ENCODE measurements at places on chromosomes 4 and X.

GRCh38 chrX:112053169-112053568, 29.4 kb downstream of the TRPC5 start:
- no peak for DNase-seq

DNA sequence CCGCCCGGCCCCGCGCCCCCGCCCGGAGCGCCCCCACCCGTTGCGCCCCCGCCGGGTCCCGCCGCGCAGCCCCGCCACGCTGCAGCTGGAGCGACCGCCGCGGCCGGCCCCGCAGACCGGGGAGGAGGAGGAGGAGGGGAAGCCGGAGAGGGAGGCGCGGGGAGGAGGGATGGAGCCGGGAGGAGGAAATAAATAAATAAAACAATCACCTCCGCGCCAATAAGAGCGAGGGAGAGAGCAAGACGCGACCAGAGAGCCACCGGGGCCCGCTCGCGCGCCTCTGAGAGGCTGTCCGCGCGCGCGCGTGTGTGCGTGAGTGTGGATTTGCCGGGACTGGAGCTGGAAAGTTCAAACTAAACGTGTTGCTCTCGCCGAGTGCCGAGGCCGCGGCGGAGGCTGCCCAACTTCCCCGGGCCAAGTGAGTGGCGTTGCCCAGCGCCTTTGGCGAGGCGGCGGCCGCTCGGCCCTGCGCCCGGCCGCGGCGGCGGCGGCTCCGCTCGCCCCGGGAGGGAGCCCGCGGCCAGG, 2184.4 kb upstream of the TENM3 start:
- DNase-seq = peak; percentile 69

DNA sequence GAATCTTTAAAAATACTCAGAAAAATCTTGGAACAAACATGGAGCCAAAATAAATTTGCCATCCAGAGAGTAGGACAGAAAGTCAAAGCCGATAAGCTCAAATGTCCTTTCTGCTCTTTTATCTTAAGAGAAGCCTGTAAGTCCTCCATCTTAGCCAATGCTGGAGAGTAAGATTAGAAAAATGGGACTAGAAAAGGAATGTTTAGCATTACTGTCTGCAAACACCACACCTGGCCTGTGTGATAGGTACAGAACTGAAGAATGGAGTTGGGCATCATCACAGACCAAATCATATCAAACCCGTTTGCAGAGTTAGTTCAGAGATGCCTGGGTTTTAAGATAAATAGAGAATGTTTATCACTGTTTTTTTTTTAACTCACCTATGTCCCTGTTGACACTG, 10.5 kb upstream of the SLC39A8 start:
- DNase-seq = no peak

DNA sequence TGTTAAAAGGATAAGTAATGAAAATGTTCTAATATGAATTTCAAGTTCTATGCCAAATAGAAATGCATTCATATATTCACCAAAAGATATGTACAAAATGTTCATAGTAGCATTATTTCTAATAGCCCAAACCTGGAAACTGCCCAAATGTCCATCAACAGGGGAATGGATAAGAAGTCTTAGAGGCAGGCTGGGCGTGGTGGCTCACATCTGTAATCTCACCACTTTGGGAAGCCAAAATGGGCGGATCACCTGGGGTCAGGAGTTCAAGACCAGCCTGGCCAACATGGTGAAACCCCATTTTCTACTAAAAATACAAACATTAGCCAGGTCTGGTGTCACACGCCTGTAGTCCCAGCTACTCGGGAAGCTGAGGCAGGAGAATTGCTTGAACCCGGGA, 2.3 kb upstream of the HPRT1 start:
- no peak for DNase-seq

DNA sequence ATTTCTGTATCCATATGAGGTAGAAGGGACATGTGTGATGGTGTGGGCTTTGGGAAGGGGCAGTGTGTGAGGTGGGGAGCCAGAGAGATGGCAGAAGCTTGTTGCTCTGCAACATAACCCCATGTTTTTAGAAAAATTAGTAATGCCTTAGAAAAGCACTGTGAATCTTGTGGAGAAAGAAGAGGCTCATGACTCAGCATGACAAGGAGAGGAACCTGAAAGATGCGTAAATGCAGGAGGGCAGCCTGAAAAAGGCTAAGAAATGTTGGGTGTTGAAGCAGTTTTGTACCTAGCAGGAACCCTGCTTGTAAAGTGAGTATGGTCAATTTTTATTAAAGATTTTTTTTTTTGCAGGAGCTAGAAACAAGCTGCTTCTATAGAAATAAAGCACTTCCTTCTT, 59.8 kb downstream of the ARSJ start:
- DNase-seq = no peak

- no peak for DNase-seq
These were observed 1015.3 kb downstream of the ARAP2 start for GRCh38 chr4:35229021-35229420.

GRCh38 chrX:48919360-48919841, 577 bp upstream of the PIM2 start:
- DNase-seq = peak; percentile 23

DNA sequence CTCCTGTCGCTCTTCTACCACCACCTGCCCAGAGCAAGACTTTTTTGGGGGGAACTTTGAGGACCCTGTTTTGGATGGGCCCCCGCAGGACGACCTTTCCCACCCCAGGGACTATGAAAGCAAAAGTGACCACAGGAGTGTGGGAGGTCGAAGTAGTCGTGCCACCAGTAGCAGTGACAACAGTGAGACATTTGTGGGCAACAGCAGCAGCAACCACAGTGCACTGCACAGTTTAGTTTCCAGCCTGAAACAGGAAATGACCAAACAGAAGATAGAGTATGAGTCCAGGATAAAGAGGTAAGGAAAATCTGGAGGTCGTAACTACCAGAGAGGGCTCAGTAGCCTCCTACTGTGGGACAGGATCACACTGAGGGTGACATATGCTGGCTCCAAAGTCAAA, 364.5 kb downstream of the MAPK10 start:
- no peak for DNase-seq

DNA sequence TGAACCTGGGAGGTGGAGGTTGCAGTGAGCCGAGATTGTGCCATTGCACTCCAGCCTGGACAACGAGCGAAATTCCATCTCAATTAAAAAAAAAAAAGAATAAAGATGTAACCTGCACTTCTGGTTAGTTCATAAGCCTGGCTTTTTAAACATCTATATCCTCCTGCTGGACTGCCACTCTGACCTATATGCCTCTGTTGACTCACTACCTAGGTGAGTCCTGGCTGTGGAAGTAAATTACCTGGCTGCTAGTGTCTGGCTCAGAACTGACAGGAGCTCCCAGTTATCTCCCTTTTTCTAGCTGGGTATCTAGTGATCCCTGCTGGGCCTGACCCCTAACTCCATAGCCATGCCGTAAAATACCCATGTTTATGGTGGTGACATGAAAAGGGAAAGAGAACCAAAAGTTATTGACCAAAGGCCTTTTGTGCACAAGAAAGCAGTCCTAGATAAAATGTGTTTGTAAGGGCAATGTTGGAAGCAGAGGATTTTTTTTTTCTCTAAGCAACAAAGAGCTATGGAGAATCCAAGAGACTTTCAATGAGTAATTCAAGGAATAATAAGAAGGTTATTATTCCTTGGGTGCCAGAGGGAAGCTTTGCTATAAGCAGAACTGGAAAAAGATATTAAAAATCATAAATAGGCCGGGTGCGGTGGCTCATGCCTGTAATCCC, 10.4 kb upstream of the G3BP2 start:
- DNase-seq = no peak

DNA sequence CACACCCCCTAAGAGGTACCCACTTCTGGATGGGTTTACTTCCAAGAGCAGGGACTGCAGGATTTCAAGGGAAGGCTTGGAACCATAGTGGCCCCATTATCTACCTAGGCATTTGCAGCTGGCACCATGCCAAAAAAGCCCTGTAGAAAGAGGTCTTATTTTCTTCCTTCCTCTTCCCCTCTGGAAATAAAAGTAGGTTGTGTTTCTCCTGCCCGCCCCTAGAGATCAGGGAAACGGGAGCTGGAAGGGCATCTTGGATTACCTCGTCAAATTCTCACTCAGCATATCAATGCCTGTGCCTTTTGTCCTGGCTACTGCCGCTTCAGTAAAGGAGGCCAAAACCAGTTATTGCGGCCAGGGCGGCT, 1.6 kb downstream of the SCD5 start:
- DNase-seq = no peak

DNA sequence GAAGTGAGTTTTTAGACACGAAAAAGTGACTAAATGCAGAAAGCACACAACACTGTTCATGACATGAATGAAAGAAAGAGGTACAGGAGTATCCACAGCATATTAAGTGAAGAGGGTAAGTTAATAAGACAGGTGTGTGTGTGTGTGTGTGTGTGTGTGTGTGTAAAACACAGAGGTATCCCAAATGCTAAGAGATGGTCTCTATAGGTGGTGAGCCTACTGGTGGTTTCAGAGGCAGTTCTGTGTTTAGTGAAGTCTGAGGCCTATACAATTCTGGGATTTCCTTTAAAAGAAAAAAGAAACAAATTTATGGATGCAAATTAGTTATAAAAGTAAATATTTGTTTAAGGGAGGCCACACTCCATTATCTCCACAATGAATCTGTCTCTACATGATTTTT, 17.4 kb upstream of the TNIP3 start:
- DNase-seq = no peak

DNA sequence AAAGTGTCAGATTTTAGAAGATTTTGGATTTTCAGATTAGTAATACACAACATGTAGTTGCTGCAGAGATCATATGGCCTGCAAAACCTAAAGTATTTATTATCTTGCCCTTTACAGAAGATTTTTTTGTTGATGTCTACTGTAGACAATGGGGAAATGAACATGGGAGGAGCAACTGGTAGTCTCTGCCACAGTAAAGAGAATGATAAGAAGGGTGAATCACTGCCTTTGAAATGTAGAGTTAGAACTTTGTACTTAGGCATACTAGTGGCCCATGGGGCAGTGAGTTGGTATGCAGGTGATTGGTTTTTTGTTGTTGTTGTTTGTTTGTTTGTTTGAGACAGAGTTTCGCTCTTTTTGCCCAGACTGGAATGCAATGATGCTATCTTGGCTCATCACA, 50.1 kb downstream of the GAB1 start:
- no peak for DNase-seq

- DNase-seq = no peak
These were observed 7.5 kb downstream of the TLR10 start for GRCh38 chr4:38775326-38775725.

DNA sequence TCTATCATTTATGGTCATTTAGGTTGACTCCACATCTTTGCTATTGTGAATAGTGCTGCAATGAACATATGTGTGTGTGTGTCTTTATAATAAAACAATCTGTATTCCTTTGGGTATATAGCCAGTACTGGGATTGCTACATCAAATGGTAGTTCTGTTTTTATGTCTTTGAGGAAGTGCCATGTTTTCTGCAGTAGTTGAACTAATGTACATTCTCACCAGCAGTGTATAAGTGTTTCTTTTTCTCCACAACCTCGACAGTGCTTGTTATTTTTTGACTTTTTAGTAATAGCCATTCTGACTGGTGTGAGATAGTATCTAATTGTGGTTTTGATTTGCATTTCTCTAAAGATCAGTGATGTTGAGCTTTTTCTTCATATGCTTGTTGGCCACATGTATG, 80.5 kb downstream of the ARHGAP6 start:
- DNase-seq = no peak

GRCh38 chr4:183857040-183857439, 48.1 kb upstream of the STOX2 start:
- DNase-seq = no peak

DNA sequence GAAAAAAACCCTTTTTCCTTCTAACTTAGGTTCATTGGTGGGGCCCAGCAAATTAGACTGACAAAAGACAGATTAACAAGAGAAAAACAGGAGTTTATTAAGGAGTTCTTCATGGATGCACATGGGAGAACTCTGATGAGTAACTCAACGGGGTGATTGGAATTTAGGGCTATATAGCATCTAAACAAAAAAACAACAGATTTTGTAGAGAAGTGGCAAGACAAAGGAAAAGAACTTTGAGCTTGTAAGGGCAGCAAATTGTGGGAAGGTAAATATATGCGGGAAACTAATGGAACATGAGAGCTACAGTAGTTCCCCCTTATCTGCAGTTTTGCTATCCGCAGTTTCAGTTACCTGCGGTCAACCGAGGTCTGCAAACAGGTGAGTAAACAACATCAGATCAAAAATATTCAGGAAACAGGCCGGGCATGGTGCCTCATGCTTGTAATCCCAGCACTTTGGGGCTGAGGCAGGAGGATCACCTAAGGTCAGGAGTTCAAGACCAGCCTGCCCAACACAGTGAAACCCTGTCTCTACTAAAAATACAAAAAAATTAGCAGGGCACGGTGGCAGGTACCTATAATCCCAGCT, 573.6 kb downstream of the ADGRL3 start:
- no peak for DNase-seq

DNA sequence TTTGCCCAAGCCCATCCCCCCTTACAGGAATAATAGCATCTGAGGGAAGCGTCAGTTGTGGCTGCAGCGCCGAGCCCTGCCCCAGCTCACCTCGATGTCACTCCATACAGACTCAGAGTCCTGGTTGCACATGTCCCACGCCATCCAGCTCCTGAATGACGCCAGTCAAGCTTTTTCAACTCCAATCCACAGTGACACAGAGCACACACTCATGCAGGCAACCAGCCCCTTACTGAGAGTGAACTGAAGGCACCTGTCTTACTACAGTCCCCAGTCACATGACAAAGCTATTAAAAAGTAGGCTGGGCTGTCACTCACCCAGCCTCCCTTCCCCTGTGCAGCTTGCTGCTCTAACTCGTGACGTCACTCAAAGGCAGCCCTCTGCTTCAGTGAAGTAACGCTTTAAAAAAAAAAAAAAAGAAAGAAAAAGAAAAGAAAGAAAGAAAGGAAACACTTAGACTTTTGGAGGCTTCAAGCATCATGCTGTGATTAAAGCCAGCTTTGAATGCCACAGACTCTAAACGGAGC, at the start of gene PPARGC1A:
TSS of gene PPARGC1A (minus strand) at position 234 of the 528 bp plus-strand sequence. CDS start at position 144, 90 bp downstream.
- no peak for DNase-seq

- no peak for DNase-seq
These were observed 25.0 kb upstream of the RAPGEF2 start for GRCh38 chr4:159077702-159078495.

GRCh38 chr4:80266902-80267380, 477 bp downstream of the FGF5 start:
- DNase-seq = peak; percentile 38

GRCh38 chrX:40009462-40009851, 88.3 kb downstream of the BCOR start:
- peak; percentile 28 for DNase-seq

GRCh38 chr4:8280158-8280875, 10.8 kb downstream of the HTRA3 start:
- no peak for DNase-seq

DNA sequence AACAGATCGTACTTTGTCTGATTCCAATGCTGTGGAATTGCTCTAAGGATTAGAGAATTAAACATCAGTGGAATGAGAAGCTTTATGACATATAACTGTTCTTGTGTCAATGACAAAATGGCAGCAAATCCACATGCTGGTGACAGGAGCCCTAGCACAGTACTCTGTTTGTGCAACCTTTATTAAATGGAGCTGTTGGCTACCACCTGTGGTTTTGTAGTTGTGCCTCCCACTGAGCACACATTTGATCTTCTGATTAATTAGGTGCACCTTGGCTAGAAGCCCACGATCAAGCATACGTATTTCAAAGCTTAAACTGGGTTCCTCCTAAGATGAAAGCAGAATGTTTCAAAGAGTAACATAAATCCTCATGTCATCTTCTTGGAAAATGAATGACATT, 394.0 kb upstream of the IGFBP7 start:
- no peak for DNase-seq

- peak; percentile 33 for DNase-seq
These were observed 1.6 kb upstream of the LIN54 start for GRCh38 chr4:83012200-83012686.

Measured in WTC11 (cell line).